ENCODE measurements at places on chromosomes 2 and 18. TPM values are rescaled to one million over a fixed set of nuclear protein-coding genes. Genes with fewer than 3 reads are reported as not detected.

GRCh38 chr2:30780776-30781330 is 26.4 kb downstream of the CAPN13 start:
- H3K4me3 ChIP-seq: no peak overlapping the region
- H3K36me3 ChIP-seq: no peaks in the 10 kb centered on the region
- H3K27me3 ChIP-seq: peaks cover 2% of the 10 kb centered on the region
- DNase-seq: no peak

- no peaks in the 10 kb centered on the region for H3K27me3 ChIP-seq
- no peaks in the 10 kb centered on the region for H3K36me3 ChIP-seq
- H3K27ac ChIP-seq: no peak overlapping the region
- peaks cover 23% of the 10 kb centered on the region for H3K4me1 ChIP-seq
- DNase-seq: no peak
- H3K4me3 ChIP-seq: no peak overlapping the region
These were observed 46.8 kb downstream of the ANTXR1 start for GRCh38 chr2:69059731-69060290.

GRCh38 chr18:34158881-34159690 is 65.6 kb downstream of the NOL4 start:
- H3K4me3 ChIP-seq: peak overlapping the region; percentile 31
- H3K27ac ChIP-seq: no peak overlapping the region
- peak; percentile 3 for DNase-seq
- H3K36me3 ChIP-seq: no peaks in the 10 kb centered on the region
- peaks cover 48% of the 10 kb centered on the region for H3K27me3 ChIP-seq
- peaks cover 6% of the 10 kb centered on the region for H3K4me1 ChIP-seq

- DNase-seq: no peak
- no peaks in the 10 kb centered on the region for H3K27me3 ChIP-seq
- no peak overlapping the region for H3K4me3 ChIP-seq
These were observed 345.8 kb upstream of the TFPI start for GRCh38 chr2:187900021-187900420.

DNA sequence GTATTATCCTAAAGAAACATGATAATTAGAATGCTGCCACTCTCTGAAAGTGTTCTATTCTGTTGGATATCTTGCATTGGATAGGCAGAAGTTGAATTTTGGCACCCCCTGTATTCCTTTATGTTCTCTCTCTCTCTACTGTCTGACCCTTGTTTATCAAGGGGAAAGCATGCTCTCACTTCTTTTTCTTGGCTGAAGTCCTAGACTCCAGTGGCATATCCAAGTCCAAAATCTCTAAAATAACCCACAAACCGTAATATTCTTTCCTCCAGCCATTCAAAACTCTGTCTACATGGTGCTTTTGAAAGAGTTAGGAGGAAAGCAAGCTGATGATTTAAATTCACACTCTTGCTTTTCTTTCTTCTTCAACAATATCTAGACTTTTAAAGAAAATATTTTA is 669.7 kb downstream of the TDRD15 start:
- H3K4me1 ChIP-seq: no peaks in the 10 kb centered on the region
- H3K36me3 ChIP-seq: no peaks in the 10 kb centered on the region
- H3K27ac ChIP-seq: no peak overlapping the region
- H3K27me3 ChIP-seq: no peaks in the 10 kb centered on the region
- H3K4me3 ChIP-seq: no peak overlapping the region
- no peak for DNase-seq

- H3K27ac ChIP-seq: no peak overlapping the region
- no peaks in the 10 kb centered on the region for H3K4me1 ChIP-seq
- H3K27me3 ChIP-seq: no peaks in the 10 kb centered on the region
- no peaks in the 10 kb centered on the region for H3K36me3 ChIP-seq
- no peak overlapping the region for H3K4me3 ChIP-seq
These were observed 288.1 kb downstream of the EPHA4 start for GRCh38 chr2:221283896-221284545.

GRCh38 chr2:241870611-241871537 is 1.3 kb downstream of the RTP5 start:
- no peaks in the 10 kb centered on the region for H3K4me1 ChIP-seq
- no peak overlapping the region for H3K27ac ChIP-seq
- H3K36me3 ChIP-seq: no peaks in the 10 kb centered on the region
- H3K27me3 ChIP-seq: peaks cover 24% of the 10 kb centered on the region
- peak; percentile 18 for DNase-seq

- H3K4me3 ChIP-seq: no peak overlapping the region
- no peak for DNase-seq
- H3K4me1 ChIP-seq: peaks cover 39% of the 10 kb centered on the region
These were observed 497.6 kb upstream of the TCF4 start for GRCh38 chr18:56085551-56085950.

DNA sequence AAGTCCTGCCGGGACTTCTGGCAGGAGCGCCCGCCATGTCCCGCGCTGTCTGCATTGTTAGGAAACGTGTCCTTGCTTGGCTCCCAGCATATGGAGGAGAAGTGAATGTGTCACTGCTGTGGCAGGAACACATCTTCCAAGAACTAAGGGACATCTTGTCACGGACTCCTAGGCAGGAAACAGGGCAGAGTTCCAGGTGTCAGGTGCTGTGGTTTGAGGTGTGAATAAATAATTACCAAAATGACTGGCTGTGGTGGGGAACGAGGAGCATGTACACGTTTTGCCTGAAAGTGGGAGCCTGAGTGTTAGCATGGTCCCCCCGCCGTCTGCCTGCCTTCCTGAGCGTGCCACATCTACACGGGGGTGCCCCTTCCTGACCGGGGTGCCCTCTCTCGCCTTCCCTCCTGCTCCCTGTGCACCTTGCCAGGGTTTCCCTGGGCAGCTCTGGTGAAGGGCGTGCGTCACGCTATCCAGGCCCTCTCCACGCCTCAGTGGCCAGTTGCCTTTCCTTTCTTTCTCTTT is 237.5 kb downstream of the LDLRAD4 start:
- H3K27me3 ChIP-seq: no peaks in the 10 kb centered on the region
- peaks cover 59% of the 10 kb centered on the region for H3K4me1 ChIP-seq
- no peaks in the 10 kb centered on the region for H3K36me3 ChIP-seq
- DNase-seq: no peak
- peak overlapping the region; percentile 5 for H3K27ac ChIP-seq
- no peak overlapping the region for H3K4me3 ChIP-seq

DNA sequence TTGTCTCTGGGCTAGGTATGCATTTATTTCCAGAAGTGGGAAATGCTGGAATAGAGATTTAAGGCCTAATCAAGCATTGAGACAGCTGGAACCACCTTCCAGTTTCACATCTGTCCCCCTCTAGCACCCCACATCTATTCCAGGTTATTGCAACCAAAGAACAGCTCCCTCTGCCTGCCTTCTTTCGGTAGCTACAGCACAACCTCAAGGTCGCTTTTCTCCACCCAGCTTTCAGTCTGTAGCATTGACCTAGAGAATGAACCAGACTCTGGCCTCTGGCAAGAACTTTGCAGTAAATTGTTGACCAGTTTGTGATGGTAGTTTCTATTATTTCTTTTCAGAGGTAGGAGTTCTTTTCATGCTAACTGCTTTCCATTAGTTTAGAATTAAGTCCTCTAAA is 484.2 kb downstream of the DLGAP1 start:
- no peaks in the 10 kb centered on the region for H3K27me3 ChIP-seq
- no peak overlapping the region for H3K4me3 ChIP-seq
- H3K27ac ChIP-seq: no peak overlapping the region
- H3K36me3 ChIP-seq: no peaks in the 10 kb centered on the region
- no peak for DNase-seq

CLEC4F gene
- total RNA-seq: 0.33 TPM

TMEM37 gene
- 2.0 TPM for total RNA-seq

DPP10 gene
- not detected for total RNA-seq

SIGLEC15 gene
- total RNA-seq: 0.37 TPM

All from heart right ventricle (tissue), 16 donors.